A673 (cell line): ENCODE measurements at places on chromosomes 2 and 18. TPM values are rescaled to one million over a fixed set of nuclear protein-coding genes. Genes with fewer than 3 reads are reported as not detected.

DNA sequence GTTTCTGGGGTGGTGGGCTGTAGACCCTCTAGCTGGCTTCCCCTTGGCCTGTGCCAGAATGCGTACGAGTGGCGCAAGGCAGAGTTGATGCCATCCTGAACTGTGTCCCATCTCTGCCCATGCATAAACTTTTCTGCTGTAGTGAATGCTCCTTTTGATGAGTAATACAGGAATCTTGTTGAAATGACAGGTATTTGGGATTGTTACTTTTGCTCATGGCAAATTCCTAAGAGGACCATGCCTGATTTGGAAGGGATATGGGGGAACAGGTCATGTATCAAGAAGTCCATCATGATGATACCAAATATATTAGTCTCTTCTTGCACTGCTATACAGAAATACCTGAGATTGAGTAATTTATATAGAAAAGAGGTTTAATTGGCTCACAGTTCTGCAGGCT is 648.0 kb downstream of the SLC4A3 start:
- DNase-seq = no peak

DNA sequence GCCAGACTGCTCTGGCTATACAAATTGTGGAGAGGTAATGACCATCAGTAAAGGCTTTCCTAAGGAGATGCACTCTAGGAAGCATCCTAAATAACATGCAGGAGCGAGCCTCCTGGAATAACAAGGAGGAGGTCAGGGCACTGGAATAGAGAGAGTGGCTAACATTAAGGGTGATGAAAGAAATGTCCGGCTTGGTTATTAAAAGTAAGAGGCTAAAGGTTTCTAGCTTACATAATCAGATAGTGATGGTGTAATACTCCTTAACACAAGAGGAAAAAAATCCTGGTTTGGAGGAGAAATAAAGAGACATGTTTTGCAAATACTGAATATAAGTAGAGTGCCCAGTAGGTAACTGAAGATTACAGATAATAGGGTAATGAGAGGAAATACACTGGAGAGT is 365.7 kb downstream of the ZEB2 start:
- DNase-seq = no peak

DNA sequence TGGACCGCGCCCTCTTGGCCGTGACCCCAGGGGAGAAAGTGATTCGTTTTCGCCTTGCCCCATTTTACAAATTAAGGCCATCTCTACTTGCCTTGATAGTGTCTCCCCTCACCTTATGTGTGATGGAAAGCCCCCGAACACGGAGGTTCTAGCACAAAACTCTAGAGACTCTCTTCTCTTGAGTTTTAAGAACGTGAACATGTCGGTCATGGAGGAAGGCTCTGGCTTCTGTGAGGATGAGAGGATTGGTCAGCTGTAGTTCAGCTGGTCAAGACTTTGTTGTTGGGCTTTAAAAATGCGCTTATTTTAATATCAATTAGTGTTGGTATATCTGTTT is 828 bp downstream of the DYNC1I2 start:
- no peak for DNase-seq

DNA sequence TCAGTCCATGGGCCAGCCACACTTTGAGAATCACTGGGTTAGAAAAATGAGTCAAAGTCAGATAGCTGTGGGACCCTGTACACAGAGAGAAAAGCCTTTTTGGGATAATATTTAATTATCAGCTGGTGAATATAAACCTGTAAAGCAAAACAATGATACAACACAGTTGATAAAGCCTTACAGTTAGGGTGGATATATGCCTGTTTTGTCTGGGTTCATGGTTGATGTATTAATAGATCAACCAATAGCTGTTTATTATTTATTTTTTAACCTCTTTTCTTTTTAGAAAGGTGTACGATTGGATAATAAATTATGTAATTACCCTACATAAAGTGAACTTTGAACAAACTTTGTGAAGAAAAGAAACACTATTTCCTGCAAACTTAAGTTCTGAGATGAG is 145.6 kb downstream of the TDRD15 start:
- DNase-seq = no peak

- DNase-seq = no peak
Measured at GRCh38 chr2:233338812-233339368, 15.4 kb upstream of the DGKD start.

DNA sequence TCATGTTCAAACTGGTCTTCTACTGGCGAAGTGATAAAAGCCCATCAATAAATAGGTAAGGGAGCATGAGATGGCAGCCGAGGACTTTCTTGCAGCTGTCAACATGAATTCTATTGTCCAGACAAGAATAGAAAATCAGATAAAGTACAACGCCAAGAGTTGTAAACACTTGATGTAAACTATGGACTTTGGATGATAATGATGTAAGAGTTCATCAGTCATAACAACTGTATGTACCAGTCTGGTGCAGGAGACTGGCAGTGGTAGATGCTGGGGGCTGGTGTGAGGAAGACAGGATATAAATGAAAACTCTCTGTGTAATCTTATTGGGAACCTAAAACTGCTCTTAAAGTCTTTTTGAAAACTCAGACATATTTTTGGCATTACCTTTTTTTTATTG is 155.9 kb upstream of the RASGRP3 start:
- DNase-seq = no peak

GRCh38 chr2:236117861-236118269 is 50.3 kb downstream of the GBX2 start:
- no peak for DNase-seq

- no peak for DNase-seq
Measured at GRCh38 chr2:231457101-231457500, 7.2 kb downstream of the NCL start.

GRCh38 chr2:136328207-136328795 is 210.4 kb upstream of the CXCR4 start:
- DNase-seq = no peak

DNA sequence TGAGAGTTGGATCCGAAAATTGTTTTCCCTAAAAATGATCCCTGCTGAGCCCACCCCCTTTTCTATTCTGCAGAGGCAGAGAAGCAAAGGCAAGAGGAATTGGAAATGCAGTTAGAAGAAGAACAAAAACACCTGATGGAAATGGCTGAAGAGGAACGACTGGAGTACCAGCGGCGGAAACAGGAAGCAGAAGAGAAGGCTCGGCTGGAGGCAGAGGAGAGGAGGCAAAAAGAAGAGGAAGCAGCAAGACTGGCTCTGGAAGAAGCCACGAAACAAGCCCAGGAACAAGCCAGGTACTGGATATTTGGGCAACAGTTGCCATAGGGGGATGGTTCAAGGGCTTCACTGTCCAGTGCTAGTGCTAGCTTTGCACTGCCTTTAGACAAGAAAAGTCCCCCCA is 41.7 kb downstream of the SUMO1 start:
- no peak for DNase-seq

GRCh38 chr2:232377841-232378734 is 463 bp upstream of the ALPP start:
- DNase-seq = no peak

DNA sequence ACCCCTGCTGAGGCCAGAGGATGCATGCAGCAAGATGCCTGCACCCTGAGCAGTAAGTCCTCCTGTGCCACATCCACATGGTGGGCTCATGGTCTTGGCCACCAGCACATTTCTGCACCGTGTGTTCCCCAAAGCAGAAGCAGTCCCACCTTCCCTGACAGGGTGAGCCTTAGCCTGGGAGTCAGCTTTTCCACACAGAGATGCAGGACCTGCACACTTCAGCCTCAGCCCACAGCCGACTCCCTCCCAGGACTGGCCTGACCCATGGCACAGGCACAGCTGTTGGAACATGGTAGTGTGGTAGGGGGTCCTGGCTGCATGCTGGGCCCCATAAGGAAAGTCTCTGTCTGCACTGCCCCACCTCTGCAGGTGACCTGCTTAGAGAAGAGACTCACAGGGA is 5.0 kb downstream of the SNED1 start:
- DNase-seq = no peak

DNA sequence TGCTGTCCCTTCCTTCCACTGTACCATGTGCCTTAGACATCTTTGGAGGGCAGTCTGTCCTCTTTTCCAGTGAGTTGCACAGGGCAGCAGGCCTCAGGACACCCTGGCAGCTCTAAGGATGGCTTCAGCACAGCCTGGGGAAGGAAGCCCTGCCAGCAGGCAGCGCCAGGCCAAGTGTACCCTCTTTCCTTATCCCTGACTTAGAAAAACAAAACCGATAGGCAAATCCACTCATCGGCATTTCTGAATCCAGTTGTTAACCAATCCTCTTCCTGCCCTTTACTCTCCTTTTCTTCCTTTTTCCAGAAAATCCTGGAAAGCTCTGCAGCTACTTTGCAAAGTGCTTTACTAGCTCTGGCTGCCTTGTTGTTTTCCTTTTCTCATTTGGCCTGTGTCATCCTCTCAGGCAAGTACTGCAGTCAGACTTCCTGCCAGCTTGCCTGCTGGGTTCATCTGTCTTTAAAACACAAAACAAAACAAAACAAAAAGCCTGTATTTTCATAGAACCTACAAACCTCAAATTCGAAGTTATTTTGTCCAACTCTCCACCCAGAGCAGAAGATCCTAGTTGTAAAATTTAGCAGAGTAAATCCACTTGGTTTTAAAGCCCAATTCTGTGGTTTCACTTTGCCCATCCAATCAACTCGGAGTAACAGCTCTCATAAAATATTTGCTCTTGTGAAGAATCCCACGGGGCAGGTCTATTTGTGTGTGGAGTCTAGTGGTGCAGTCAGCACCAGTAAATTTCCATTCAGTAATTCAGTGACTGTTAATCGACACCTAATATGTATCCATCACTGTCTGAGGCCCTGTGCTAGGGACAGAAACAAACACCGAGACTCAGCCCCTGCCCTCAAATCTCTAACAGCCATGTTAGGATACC is 45.2 kb downstream of the PCBP1 start:
- peak; percentile 91 for DNase-seq

DNA sequence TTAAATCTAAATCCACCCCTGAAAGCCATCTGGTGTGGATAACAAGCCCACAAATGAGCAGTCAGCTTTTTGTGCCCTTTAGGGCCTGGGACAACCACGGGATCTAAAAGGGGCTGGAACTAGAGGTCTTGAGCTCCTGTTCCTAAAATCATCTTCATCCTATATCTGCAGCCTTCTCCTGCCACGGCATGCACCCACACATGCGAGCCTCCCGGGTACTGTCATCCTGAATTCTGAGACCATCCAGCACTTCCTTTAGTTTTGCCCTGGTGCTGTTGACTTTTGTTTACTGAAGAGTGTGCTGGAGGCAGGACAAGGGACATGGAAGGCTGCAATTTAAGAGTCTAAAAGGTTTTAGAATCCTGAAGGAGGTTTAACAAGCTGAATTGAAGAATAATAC is 183.2 kb downstream of the FAM210A start:
- DNase-seq = no peak

DNA sequence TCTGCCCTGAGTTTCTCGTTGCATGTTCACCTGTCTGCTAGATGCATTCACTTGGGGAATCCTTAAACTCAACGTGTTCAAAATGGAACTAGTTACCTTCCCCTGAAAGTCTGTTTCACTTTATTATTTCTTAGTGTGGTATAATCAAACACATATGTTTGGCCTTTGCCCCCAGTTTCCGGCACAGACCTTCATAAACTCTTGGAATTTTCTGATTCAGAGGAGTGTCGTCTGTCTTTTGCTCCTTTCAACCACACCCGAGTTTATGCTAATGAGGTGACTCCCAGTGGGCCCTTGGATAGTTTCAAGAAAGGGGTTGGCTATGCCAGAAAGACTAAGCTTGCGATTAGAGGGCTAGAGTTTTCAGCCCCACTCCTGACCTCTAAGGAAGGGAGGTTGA is 198.9 kb downstream of the CDCA7 start:
- peak; percentile 61 for DNase-seq

DNA sequence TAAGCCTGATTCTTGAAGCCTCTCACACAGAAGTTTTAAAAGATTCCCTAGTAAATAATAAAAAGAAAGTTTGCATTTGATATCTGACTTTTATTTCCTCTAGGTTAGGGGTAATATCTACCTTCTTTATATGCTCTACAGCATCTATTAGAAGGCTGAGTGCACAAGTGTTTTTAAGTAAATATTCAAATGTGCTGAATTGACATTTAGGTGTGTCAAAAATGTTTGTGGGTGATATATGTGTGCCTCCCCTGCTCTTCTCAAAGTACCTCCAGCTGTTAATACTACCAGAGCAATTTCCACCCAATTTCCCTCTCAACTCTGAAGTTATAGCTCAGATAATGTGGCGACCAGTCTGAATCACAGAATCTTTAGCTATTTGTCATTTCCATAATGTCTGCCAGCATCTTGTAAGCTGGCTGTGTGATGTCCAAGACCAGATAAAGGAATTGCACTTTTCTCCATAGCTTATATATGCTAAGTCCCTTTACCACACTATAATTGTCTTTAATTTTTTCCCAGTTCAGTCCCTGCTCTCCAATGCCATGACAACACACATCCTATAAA is 24.4 kb upstream of the ERMN start:
- DNase-seq = no peak

- DNase-seq = no peak
Measured at GRCh38 chr2:55148269-55148668, 83.8 kb downstream of the CLHC1 start.

DNA sequence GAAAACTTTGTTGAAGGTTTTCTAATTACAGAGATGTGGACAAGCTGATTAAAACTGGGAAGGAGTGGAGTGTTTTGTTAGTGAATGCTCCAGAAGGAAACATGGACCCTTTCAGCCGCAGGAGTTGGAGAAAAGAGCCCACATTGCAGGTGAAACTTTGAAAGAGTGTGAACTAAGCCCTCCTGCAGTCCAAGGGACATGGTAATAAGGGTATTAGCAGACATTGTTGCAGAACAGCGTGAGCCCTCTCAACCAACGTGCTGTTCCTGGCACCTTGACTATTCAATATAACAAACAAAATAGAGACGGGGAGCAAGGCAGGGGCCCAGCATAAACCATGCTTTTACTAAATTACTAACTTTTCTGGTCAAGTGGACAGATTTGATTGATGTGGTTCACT is 122.7 kb downstream of the EPHA4 start:
- DNase-seq = no peak

Gene GAL3ST2
- total RNA-seq = 5.0 and 5.3 TPM in 2 replicates

Gene BCL11A
- 1.3 and 2.8 TPM in 2 replicates for total RNA-seq

Gene MTX2
- 31.1 and 35.1 TPM in 2 replicates for total RNA-seq

Gene GRP
- 286 and 346 TPM in 2 replicates for total RNA-seq

Gene RFX8
- total RNA-seq = not detected in 2 replicates

Gene NT5C1B
- total RNA-seq = not detected in 2 replicates

Gene PECR
- 19.7 and 22.2 TPM in 2 replicates for total RNA-seq

Gene RASGRP3
- 0.34 TPM in 1 of 2 replicates, not detected in the other for total RNA-seq

Gene IL1B
- total RNA-seq = 1.3 and 2.1 TPM in 2 replicates
